NCI-H1436 treated with DMSO at 0.1 percent for 48 hours (cell line): ENCODE measurements at places on chromosomes 4 and X.

- DNase-seq = no peak
Measured at GRCh38 chr4:148287111-148287510, 155.1 kb downstream of the NR3C2 start.

DNA sequence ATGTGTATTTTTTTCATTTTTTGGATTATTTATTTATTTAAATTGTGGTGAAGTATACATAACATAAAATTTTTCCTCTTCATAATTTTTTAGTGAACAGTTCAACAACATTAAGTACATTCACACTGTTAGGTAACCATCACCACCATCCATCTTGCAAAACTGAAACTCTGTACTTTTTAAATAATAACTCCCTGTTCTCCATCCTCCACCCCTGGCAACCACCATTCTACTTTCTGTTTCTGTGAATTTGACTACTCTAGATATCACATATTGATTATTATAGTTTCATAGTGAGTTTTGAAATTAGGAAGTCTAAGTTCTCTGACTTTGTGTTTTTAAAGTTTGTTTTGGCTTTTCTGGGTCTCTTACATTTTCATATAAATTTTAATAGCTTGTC, 89.3 kb upstream of the STX18 start:
- DNase-seq = no peak

DNA sequence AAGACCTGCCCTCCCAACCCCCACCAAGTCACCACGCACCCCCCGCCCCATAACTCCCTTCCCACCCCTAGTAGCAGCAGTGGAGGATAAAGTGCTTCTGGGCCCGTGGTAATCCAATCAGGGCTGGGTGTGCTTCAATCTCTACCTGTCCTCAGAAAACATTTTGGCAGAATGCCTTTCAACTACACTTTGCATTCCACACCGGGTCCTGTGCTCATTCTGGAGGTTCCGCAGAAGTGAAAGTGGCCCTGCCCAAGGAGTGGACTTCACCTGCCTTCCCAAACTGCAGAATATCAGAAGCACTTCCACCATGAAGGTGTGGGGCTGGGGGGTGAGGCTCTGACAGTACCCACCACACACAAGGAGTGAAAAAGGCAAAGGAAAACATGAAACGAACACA, 322.3 kb downstream of the DHX15 start:
- DNase-seq = no peak

DNA sequence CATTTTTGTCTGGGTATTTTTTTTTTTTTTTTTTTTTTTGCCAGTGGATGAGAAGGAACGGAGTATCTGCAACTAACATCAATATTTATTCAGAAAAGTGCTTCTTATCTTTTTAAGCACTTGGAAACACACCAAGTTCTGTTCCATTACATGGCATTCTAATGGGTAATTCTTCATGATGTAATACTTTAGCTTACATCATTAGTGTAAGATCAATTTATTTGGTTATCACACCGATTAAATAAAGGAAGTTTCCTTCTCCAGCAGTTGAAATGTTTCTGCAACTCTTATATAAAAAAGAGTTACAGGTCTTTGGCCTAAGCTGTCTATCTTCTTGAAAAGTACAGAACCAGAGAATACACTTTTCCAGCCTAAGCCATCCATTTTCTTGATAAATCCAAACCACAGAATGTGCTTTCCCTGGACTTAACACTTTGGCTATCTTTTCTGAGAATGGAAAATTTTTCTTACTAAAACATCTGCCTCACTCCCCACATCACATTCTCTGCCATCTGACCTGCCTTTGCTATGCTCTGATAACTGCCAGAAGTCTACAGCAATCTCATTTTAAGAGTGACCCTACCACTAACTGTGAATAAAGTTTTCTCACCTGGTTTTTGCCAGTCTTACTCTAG, 191.9 kb upstream of the MAB21L2 start:
- DNase-seq = no peak

- DNase-seq = no peak
Measured at GRCh38 chr4:128512767-128513322, 225.2 kb upstream of the PGRMC2 start.

DNA sequence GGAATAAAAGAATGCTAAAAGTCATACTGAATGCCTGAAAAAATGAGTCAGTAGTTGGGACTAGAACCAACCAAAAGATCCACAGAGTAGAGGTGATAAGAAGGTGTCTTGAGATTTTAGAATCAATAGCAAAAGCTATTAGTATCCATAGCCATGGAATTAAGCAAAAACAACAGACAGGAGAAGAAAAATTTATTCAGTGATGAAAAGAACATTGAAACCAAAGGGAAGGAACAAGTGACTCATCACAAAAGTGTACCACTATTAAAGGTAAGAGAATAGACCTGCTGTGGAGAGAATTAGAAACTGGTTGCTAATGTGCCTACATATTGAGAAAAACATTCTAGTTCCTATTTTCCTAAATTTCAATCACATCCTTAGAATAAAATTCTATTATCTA, 182.0 kb upstream of the NEIL3 start:
- DNase-seq = no peak

DNA sequence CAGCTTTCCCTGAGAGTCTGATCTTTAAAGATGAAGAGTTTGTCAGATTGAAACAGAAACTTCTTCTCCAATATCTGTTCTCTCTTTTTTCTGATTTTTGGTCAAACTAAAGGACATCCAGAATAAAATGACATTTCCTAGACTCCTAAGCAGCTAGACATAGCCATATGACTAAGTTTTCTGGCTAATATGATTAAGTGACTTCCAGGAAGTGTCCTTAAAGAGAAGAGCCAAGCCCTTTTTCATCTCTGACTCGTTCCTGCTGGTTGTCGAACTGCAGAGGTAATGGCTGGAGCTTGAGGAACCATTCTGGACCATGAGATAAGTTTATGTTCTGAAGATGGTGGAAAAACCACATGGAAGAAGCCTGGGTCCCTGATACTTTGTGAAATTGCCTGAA, 546.0 kb downstream of the BCOR start:
- DNase-seq = no peak

GRCh38 chrX:19745077-19745476, 142.3 kb downstream of the SH3KBP1 start:
- no peak for DNase-seq

GRCh38 chr4:34512616-34513015, 1731.7 kb downstream of the ARAP2 start:
- no peak for DNase-seq

DNA sequence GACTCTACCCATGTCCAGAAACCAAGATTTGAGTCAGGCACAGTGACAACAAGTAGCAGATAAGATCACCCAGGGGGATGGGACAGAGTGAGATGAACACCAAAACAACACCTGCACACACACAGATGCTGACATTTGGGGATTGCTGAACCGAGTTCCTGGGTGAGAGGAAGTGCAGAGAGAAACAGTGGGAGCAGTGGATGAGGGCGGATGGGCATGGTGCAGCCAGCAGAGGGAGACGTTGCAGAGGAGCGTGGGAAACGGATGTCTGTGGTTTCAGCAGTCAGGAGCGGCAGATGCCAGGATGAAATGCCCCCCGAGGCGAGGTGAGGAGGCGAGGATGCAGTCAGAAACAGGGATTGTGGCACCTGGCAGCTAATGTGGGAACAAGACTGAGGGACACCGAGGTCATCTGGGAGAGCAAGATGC, 78.6 kb upstream of the STS start:
- no peak for DNase-seq

DNA sequence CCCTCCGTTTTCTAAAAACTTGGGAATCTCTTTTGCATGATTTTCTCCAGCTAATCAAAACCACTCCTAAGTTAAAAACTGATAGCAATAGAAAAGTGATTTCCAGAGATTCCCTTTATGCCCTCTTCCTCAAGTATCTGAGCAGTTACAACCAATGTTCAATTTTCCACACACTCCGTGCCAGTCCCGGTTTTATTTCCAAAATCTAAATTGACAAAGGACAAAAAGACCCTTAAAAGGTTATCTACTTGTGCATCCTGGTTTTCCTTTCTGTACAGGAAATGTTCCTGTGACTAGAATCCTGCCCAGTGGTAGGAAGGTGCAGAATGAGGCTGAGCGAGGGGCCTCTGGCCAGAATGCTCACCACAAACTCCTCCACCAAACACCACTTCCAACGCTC, 1.3 kb downstream of the SFRP2 start:
- no peak for DNase-seq

DNA sequence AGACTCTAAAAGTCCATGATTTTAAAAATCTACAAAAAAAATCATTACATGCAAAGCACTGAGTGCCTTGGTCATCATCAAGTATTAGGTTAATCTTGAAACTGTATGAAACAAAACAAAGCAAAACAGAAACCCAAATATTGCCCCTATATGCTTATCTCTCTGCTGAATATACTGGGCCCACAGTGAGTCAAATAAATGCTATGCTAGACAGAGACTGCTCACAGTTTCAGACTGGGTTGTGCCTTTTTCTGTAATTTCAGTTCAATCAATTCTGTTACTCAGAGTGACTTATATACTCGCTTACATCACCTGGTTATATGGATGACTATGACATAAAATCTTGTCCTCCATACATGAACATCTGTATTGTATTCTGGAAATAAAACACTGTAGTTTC, 257.1 kb upstream of the ACTRT1 start:
- DNase-seq = no peak

DNA sequence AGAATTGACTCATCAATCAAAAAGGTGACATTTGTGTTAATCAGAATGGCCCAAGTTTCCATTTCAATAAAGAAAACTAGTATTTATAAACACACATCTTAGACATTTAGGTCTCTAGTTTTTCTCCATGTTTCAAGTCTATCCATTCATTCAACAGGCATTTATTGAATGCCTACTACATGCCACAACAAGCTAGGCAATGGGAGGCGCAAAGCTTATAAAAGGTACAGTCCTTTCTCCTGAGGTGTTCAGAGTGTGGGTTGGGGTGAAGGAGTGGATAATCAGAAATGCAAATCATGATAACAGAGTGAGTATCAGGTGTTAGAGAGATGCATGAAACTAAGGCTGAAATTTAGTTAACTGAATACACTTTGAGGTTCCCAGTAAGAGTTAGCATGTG, 78.0 kb downstream of the HCCS start:
- DNase-seq = no peak

- DNase-seq = no peak
Measured at GRCh38 chr4:24927049-24927448, 14.2 kb upstream of the CCDC149 start.

DNA sequence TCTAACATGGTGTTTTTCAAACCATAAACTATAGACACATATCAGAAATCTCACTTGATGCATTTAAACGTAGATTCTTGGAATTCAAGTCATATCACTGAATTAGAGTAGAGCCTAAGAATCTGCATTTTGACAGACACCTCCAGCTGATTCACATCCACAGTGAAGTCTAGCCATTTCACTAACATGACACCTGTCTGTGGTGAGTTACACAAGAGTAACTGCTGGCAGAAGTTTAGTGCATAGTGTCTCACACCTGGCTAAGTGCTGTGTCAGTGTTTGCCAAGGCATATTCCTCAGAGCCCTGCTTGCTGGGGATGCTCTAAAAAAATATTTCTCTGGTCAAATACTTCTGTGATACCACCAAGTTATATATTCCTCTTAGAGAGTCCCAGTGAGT, 237.5 kb upstream of the DIAPH2 start:
- no peak for DNase-seq

DNA sequence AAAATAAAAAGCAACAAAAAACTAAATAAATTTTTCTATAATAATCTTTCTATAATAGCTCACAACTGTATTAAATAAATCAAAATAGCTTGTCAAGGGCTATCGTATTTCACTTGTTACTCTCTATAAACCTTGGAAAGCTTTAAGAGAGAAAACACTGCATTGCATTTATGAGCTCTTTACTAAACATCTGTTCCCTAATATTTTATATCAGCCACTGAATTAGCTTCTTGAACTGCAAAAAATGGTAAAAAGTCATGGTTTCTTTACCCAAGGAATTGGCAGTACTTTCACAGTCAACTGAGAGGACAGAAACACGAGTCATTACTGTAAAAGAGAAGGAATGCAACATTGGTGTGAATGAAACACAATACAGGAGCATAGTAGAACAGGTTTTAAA, 671.2 kb downstream of the PCDH18 start:
- DNase-seq = no peak

DNA sequence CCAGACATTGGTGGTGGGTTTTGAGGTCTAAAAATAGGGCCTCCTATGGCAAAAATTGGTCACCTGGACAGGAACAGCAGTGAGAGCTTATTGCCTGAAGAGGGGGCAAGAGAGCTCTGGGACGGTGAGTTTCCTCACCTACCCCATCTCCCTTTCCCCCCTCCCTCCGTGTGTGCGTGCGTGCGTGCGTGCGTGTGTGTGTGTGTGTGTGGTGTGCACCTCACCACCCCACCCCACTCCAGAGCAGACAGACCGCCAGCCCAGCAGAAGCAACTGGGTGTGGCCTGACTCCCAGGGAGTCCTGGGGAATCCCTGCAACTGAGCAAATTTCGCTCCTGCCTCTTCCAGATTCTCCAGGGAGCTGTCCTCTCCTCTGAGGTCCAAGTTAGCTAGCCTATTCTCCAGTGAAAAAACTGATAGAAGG, 44.7 kb downstream of the PRPS1 start:
- peak; percentile 12 for DNase-seq

GRCh38 chrX:153948847-153949805, 4.7 kb upstream of the RENBP start:
- DNase-seq = no peak

- no peak for DNase-seq
Measured at GRCh38 chr4:95084584-95084983, 326.8 kb downstream of the BMPR1B start.

- no peak for DNase-seq
Measured at GRCh38 chrX:9519546-9520216, 54.8 kb downstream of the TBL1X start.

DNA sequence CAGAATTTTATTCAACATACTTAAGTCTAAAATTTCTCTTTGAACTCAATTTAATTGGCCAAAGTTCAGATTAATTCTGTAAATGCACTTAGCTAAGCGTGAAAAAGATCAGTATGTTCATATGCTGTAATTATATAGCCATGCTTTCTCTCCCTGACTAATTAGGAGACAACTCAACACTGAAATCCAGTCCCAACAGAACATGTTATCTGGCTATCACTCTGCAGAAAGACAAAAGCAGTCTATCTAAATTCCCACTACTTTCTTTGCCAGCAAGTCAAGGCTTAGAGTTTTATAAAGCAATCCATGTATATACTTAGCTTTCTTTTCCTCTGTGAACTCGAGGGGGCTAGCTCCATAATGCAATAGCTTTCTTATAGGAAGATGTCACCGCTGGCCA, 16.0 kb upstream of the USP46 start:
- no peak for DNase-seq

GRCh38 chr4:118941149-118941548, 52.5 kb downstream of the SYNPO2 start:
- no peak for DNase-seq

DNA sequence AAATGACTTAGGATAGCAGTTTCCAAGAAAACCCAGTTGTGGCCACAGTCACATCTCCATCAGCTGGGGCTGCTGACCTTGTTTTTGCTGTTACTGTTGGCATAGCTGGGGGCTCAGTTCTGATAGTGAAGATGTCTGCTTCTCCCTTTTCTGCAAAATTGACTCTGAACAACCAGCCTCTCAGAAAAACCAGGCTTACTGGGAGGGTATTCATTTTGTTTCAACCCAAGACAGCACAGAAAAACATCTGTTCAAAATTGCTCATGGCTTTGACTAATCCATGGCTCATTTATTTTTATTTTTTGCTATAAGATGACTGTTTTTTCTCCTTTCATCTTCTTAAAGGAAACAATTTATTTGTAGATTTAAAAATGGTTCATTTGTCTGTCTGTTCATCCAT, 53.1 kb downstream of the RASL11B start:
- no peak for DNase-seq

- DNase-seq = no peak
Measured at GRCh38 chr4:136203199-136203598, 1329.1 kb downstream of the PCDH18 start.
